ENCODE measurements at places on chromosomes 16 and 17. TPM values are rescaled to one million over a fixed set of nuclear protein-coding genes. Genes with fewer than 3 reads are reported as not detected.

DNA sequence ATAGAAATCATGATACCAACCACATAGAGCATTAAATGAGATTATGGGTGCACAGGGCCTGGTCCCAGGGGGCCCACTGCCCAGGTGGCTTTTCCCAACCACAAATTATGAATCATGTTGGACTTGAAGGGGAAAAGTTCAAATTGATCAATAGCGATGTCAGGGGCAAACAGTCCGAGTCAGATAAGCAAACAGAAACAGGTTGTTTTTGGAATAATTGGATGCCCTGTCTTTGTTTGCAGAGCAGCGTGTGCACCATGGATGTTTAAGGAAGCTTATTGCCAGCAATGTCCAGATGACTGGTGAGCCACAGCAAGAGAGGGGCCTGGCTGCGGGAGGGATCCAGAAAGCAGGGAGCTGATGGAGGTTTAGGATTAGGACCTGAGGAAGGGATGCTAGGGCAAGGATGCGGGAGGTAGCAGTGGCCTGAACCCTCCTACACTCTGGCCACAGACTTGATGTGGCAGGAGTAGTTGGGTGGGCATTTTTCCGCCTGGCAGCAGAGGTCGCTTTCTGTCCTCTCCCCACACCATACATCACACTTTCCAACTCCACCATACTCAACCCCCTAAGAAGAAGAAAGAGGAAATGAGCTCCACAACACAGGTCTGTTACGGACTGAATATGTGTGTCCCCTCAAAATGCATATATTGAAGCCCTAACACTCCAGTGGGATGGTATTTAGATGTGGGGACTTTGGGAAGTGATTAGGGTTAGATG, 266.4 kb upstream of the RPL38 start:
- no peak for DNase-seq

DNA sequence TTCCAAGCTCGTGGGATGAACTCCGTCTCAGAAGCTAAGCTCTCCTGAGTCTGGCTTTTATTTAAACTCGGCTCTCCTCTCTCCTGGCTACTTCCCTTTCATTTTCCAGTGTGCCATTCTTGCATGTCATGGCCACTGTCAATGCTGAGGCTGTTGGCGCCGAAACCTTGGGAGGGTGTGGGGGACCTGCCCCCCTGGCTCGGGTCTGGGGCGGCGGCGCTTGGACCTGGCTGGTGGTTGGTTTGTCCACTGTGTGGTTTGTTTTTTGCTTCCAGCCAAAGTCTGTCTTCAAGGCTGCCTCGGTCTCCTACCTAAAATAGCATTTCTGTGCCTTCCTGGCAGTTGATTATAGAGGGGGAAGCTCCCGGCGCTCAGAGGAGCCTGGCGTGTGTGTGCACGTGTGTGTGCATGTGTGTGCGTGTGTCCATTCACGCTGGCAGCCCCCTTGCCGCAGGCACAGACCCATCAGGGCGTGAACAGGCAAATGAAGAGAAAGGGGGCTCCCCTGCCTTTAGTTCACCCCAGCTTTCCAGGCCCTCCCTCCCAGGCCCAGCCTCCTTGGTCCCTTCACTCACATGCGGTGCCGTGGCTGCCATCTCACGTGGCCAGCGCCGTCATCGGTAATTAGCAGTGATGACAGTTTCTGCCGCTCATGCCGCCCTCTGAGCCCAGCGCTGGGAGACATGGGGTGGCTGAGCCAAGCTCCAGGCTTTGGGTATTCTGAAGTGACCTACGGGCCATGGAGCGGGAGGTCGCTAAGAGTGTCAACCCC, 179.9 kb downstream of the SEC14L1 start:
- DNase-seq, result no peak

DNA sequence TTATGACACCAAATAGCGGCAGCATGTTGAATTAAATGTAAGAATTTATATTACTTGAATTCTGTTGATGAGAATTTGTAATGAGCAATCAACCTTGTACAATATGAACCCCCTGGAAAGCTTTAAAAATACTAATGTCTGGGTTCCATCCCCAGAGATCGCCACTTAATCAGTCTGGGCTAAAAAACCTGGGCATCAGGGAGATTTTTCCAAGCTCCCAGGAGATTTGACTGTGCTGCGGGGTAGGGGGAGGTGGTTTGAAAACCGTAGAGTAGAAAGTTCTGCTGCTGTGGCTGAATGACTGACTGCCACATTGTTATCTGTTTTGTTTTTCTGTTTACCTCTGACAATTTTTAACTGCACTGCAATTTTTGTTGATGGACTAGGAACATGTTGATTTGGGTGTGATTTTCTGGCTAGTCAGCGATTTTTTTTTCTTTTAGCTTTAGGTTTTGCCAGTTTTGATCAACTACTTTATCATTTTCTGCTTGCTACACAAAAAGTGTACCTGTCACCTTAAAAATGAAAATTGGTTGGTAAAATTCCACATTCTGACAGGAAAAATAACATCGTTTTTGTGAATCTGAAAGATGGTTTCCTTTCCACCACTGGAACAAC, 79.3 kb downstream of the PCTP start:
- DNase-seq, result no peak

DNA sequence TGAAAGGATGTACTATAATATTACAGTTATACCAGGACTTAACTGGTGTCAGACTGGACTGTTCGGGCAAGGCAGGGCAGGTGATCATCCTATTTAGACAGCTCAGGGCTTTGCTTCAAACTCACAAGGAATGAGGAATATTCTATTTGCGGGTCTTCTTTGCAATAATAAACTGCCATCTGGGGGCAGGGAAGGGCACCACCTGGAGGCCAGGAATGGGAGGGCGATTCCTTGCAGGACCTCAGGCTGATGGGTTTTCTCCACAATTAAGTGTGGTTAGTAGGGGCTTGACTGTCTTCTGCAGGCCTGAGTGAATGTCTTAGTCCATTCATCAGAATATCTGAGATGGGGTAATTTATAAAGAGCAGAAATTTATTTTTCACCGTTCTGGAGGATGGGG, 424.1 kb downstream of the CA10 start:
- no peak for DNase-seq

DNA sequence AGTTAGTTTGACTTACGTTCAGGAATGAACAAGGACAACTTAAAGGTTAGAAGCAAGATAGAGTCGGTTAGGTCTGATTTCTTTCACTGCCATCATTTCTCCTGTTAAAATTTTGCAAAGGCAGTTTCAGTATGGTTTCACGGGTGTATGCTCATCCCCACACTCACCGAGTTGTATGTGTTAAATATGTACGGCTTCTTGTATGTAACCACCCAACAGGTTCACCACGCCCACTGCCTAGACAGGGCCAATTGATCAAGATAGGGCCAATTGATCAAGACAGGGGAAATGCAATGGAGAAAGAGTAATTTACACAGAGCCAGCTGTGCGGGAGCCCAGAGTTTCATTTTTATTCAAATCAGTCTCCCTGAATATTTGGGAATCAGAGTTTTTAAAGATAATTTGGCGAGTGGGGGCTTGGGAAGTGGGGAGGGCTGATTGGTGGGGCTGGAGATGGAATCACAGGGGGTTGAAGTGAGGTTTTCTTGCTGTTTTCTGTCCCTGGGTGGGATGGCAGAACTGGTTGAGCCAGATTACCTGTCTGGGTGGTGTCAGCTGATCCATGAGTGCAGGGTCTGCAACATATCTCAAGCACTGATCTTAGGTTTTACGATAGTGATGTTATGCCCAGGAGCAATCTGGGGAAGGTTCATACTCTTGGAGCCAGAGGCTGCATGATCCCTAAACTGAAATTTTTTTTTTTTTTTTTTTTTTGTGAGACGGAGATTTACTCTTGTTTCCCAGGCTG, 62.4 kb upstream of the PLCG2 start:
- DNase-seq, result no peak

GRCh38 chr17:11503308-11504035, 94.8 kb upstream of the DNAH9 start:
- no peak for DNase-seq

The MMP25 gene
- 1.5 TPM for total RNA-seq

The MYCBPAP gene
- total RNA-seq, result 0.36 TPM

GRCh38 chr17:40058186-40058784, 4.1 kb upstream of the MED24 start:
- DNase-seq, result no peak

GRCh38 chr17:78176548-78177025, 8.2 kb downstream of the SYNGR2 start:
- DNase-seq, result peak; percentile 43

GRCh38 chr16:79598348-79599181, 2.0 kb downstream of the MAF start:
- DNase-seq, result no peak

- DNase-seq, result no peak
Observed at GRCh38 chr16:22314661-22315626, 17.7 kb downstream of the POLR3E start.

The PTX4 gene
- not detected for total RNA-seq

GRCh38 chr17:48162946-48163506, 55.5 kb downstream of the SNX11 start:
- no peak for DNase-seq

The USH1G gene
- not detected for total RNA-seq

GRCh38 chr17:12830777-12831247, 41.5 kb downstream of the ARHGAP44 start:
- no peak for DNase-seq

The KLHL10 gene
- total RNA-seq, result not detected

The NLRC5 gene
- total RNA-seq, result 20.6 TPM

- no peak for DNase-seq
Observed at GRCh38 chr16:79835194-79835593, 234.7 kb upstream of the MAF start.

- no peak for DNase-seq
Observed at GRCh38 chr17:19009970-19010369, 5.4 kb upstream of the FAM83G start.

GRCh38 chr17:55402374-55402773, 19.3 kb downstream of the MMD start:
- no peak for DNase-seq

The ZFHX3 gene
- 11.8 TPM for total RNA-seq

- DNase-seq, result peak; percentile 94
Observed at GRCh38 chr16:75148311-75149195, at the start of gene ZFP1. Gene ZFP1, plus strand, starts transcription at chr16:75148524. Its CDS starts 4,428 bp downstream, at chr16:75152952.

GRCh38 chr16:19132255-19132654, 18.5 kb downstream of the ITPRIPL2 start:
- no peak for DNase-seq

DNA sequence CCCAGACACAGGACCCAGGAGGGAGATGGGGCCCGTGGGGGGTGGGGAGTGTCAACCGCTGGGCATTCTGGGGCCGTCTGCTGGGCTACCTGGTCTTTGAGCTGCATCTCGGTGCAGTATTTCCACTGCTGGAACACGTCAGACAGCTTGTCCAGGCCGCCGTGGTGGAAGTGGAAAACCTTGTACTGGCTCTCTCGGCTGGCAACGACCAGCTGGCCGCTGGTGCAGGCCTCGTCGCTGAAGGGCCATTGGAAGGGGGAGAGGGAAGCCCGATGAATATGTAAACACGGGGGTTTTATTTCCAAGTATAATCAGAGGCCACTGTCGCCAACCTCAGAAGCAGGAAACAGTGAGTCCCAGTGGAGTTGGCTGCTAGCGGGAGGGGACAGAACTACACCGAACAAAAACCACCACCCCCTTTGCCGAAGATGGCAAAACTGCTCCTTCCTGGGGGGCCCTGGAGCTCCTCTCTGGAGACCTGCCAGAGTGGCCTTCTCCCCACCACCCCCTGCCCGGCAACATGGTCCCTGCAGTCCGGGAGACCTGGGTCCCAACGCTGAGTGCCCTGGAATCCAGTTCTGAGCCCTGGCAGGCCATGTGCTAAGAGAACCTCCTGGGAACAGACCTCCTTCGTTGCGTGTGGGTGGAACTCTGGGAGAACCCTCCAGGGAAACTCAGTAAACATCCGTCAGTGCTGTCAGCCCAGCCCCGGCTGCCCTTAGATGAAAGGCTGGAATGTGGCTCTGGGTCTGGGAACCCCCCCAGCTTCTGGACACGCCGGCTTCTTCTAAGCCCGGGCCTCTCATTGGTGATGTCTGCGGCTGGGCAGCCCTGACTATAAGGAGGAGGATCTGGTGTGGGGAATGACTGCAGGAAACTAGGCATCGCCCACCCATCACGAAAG, 84.1 kb downstream of the TBC1D16 start:
- DNase-seq, result no peak

The CPD gene
- total RNA-seq, result 75.3 TPM

The SHISA9 gene
- total RNA-seq, result 1.1 TPM

- peak; percentile 73 for DNase-seq
Observed at GRCh38 chr16:23060458-23061320, 88.6 kb downstream of the USP31 start.

GRCh38 chr17:55190748-55191147, 74.0 kb upstream of the HLF start:
- DNase-seq, result no peak

- DNase-seq, result no peak
Observed at GRCh38 chr16:41439-42068, 11.9 kb downstream of the POLR3K start.

GRCh38 chr17:72075995-72076677, 44.7 kb upstream of the SOX9 start:
- DNase-seq, result no peak

- DNase-seq, result no peak
Observed at GRCh38 chr17:16888413-16889087, 83.4 kb downstream of the TNFRSF13B start.

GRCh38 chr17:59287452-59287851, 44.0 kb upstream of the YPEL2 start:
- no peak for DNase-seq

DNA sequence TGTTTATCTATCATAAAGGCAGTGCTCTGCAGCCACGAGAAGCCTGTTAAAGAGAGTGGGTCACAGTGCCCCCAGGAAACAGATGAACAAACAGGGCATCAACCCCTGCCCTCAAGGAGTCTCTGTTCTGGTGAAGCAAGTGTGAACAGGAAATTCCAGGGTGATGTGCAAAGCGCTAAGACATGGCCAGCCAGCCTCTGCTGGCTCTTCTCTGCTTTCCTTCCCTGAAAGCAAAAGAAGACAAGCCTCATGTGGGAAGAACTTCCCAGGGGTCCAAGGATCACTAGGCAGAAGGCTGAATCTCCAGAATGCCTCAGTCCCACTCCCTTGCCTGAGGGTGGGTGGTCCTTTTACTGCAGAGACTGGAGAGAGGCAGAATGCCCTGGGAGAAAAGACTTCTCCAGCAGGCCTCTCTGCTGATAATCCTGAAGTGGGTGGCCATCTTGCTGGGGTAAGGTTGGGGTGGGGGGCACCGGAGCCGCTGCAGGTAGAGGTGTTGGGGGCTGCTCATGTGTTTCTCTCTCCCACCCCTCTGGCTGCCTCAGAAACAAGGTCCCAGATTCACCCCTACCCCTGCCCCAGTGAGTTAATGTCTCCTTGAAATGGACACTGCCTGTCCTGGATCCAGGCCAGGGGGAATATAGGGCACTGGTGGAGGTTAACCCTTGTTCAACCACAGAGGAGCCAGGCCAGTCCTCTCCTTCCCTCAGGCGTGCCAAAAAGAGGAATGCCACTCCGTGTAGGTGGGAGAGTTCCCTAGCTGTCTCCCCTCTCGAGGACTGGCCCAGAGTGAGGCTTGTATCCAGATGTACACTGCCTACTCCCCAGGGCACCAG, 2.4 kb downstream of the ANKRD13B start:
- DNase-seq, result no peak

The ITGB3 gene
- total RNA-seq, result 17.3 TPM

The MT3 gene
- not detected for total RNA-seq

GRCh38 chr17:16106161-16106891, 106.7 kb downstream of the TTC19 start:
- DNase-seq, result no peak

GRCh38 chr17:58411408-58411894, 5.9 kb downstream of the RNF43 start:
- no peak for DNase-seq

GRCh38 chr17:72697602-72698146, 394.8 kb downstream of the SLC39A11 start:
- DNase-seq, result no peak
